M059J (cell line): ENCODE measurements at places on chromosomes 11 and 22.

GRCh38 chr11:116424615-116425261, 348.0 kb downstream of the BUD13 start:
- no peak for DNase-seq

DNA sequence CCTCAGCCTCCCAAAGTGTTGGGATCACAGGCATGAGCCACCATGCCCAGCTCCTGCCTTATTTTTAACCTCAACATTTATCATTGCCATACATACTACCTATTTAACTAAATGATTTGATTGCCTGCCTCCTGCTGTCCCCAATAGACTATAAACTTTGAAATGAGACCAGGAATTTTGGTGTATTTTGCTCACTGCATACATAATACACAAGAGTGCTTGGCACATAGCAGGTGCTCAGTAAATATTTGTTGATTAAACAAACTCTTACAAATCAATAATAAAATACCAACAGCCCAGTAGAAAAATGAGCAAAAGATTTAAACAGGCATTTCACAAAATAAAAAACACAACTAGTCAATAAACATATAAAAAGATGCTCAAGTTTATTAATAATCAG, 49.5 kb upstream of the PHF21A start:
- no peak for DNase-seq

DNA sequence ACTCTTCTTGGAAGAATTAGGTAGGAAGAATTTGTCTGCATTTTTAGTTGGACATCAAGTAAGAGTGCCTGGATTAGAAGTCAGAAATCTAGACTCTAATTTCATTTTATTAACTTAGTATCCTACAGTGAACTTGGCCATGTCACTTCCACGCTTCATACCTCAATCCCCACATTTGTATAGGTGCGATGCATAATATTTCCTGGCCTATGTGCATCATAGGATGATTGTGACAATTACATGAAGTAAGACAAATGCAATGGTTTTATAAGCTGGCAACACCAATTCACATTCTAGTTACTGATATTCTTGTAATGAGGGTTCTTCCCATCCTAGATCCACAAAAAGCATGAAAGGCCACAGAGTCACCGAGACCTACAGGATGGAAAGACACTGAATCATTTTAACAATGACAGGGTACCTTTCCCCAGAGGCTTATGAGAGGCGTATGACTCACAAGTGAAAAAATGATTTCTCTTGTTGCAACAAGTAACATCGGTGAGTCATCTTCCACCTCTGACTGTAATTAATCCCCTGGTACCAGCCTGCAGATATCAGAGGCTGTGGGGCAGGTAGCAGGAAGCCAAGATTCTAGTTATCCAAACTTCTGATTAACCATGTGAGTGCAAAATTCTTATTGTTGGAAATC, 56.0 kb upstream of the OR5AK2 start:
- peak; percentile 87 for DNase-seq

DNA sequence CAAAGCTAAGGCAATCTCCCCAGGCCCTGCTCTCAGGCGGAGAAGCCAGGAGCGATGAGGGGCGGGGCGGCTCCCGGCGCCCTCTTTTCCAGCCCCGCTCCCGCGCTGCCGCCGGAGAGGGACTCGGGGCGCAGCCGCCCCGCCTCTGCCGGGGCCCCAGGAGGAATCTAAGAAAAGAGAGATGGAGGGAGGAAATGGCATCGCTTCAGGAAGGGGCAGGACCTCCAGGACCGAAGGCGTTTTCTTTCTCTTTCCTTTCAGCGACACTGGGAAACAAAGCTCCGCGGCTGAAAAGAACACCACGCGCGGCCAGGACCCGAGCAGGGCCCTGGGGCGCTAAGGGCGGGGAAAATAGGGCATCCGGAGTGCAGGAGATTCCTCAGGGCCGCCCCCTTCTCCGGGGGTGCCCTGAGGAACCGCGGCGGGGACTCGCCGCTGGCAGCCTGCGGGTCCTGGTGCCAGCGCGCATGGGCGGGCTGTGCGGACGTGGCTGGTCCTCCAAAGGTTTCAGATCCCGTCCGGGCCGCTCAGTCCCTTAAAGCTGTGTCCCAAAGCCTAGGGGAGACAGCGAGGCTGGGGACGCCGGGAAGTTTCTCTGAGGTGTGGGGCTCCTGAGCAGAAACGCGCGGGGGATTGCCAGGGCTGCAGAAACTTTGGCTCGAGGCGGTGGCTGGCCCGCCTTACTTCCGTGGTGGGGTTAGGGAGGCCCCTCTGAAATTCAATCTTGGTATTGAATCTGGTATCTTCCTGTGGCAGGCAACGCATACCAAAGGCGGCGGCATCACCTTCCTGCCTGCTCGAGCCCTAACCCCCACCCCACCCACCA, 2.8 kb upstream of the BSX start:
- DNase-seq, result peak; percentile 53

GRCh38 chr22:48960576-48960975, 867.1 kb downstream of the BRD1 start:
- DNase-seq, result no peak

DNA sequence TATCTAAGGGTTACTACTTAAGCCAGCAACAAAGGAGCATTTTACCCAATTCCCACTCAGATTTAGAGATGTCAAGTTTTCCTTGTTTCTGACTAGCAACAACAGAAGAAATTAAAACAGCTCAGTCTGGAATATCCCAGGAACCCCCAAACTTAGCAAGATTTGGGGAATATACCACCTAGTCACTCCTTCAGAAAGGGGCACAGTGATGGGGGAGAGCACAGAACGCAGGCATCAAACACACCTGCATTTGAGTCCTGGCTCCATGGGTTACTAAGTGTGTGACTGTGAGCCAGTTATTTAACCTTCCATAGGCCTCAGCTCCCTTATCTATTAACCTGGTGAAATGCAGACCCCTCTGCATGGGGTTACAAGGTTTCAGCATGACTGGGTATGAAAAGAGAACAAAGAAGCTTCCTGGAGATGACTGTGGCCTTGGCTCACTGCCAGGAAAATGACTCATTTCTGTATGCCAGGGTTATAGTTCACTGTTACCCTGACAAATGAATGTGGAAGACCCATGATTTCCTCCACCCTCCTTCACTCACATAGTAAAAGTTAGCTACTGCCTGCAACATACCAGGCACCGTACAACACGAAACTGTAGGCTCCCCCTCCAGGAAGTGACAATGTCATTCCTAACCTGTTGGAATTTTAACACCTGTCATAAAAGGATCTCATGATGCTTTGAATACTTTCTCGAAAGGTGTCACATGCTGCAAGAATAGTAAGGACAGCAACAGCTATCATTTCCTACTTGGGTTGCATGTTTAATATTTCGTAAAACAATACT, 79.6 kb downstream of the ME3 start:
- peak; percentile 97 for DNase-seq

DNA sequence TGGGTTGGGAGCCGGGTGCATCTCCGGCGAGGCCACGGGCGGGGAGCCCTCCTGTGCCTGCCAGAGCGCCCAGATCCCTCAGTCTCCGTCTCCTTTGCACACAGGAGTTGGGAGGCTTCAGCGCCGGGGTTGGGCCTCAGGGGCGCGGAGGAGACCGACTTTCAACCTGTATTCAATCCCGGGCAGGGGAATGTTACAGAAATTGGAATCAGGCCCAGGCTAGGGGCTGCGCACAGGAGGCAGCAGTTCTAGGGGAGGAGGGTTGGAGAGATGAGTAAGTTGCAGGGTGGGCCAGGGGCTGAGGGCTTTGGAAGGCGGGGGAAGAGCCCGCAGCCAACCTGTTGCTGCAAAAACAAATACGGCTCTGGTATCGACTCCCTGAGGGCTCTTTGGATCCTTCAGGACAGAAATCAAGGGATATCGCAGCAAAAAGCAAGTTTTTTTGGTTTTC, 640 bp upstream of the KCNA4 start:
- DNase-seq, result no peak

DNA sequence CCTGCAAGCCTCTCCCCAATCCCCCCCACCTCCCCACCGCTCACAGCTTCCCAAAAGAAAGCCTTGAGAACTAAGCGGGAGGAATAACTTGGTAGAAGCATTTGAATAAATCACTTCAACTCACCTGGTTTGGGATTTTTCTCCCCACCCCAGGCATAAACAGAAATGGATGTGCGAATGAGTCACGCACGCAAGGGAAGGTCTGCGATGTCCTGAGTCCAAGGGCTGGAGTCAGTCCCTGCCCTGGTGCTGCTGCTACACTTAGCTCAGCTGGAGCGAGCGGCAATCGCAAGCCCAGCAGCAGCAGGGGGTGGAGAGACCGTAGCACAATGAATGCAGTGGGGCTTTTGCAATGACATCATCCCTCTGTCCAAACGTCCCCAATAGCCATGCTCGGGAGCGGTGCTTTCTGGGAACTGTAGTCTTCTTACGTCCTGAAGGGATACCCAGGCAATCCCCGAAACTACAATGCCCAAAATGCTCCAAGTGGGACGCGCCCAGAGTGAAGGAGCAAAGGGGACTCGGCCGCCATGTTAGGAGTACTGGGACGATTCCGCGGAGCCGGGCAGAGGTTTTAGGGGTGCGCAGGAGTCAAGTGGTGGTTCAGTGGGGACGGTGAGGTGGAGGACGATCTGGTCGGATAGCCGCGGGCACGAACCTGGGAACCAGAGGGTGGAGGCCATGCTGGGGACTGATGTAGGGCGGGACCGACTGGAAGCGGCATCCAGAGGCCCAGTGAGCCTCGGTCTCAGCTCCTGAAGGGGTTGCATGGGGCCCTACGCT, at the start of gene RAB30:
TSS of gene RAB30 (minus strand) at position 331 of the 783 bp plus-strand sequence. CDS start 74,581 bp downstream, outside the sequence.
- DNase-seq, result peak; percentile 100

DNA sequence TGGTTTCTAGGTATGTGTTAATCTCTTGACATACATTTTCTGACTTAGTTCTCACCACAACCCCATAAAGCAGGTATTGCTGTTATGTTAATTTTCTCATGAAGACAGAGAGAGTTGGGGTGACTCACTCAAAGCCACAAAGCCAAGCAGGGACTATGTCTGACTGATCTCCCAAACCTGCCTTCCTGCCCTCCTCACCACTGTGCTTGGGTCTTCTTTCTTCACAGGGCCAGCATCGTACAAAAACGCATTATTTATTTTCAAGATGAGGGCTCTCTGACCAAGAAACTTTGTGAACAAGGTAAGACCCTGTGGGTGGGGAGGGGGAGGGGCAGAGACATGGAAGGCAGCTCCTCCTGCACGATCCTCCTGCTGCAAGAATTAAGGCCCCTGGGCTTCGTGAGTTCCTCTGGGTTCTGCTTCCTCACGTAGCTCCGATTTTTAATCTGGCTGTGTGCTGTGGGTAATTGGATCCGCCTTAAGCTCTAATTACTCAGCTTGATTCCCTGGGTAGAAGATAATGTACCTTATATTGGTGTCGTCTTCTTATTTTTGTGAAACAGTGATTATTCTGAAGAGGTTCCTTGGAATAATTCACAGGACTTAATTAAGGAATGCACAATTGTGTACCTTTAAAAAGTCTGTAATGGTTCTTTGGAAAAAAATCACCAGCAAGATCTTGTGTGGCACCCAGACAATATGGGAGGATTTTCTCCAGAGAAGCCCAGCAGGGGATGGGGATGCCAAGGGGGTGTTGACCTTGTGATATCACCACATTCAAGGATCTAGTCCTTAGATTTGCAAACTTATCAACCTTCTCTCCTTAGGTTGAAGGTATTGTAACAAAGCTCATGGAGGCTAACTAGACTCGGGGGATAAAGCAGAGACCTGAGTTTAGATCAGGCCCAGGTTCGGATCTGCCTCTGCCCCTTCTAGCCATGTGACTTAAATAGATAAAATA, 112.9 kb downstream of the SPON1 start:
- peak; percentile 63 for DNase-seq

DNA sequence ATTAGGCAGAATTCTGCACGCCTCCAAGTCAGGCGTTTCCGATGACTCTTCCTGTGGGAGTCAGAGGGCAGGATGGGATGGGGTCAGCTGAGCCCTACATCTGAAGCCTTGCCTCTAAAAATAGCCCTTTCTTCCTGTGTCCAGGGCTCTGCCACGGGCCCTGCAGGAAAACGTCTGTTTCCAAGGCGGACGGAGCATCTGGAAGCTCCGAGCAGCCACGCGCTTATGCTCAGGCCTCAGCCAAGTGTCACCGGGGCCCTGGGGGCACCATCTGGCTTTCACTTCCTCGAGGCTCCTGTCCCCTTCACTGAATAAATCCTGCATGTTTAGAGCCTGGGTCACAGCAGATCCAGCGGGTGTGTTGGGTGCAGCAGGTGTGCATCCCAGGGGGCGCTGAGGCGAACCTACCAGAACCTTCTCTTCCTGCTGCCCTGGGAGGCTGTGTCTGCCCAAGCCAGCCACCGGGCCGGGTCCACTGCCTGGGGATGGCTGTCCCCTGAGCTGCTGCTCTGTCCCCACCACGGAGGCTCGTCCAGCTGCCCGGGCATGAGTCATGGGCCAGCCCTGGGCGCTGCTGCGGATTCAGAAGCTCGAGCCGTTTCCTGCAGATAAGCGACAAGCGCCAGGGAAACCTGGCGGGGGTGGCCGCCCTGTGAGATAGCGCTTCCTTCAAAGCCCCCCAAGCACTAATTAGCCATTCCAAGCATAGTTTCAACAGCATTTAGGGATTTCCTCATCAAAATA, 32.0 kb upstream of the LINC01488 start:
- DNase-seq, result no peak

GRCh38 chr22:17761138-17761488, 13.2 kb downstream of the BID start:
- DNase-seq, result no peak

DNA sequence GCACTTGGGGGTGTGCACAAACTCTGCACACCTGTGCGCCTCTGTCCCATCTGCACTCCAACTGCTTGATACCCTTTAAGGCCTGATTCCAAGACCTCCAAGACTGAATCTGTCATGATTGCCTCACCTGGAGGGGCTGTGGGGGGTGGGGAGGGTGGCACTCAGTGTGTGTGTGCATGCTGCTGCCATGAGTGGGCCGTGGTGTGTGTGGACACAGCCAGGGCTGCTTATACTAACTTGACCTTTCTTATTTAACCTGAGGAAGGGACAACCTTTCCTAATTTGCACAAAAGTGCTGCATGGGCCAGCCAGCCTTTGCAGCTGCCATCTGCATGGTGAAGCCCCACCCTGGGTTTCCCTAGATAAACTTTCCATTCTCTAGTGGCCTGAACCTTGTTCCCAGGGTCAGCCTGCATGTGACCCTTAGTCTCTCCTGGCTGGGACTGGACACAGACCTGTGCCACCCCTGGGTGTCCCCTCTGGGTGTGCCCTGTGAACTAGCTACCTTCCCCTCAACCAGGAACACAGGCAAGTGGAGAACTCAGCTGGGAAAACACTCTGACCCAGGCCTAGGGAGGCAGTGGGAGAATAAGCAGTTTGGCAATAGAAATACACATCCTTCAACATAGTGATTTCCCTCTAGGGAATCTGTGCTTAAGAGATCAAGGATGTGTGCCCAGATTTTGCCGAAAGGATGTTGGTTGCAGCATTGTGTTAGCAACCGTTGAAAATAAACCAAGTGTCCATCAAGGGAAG, 45.4 kb upstream of the DKK3 start:
- DNase-seq, result peak; percentile 74

DNA sequence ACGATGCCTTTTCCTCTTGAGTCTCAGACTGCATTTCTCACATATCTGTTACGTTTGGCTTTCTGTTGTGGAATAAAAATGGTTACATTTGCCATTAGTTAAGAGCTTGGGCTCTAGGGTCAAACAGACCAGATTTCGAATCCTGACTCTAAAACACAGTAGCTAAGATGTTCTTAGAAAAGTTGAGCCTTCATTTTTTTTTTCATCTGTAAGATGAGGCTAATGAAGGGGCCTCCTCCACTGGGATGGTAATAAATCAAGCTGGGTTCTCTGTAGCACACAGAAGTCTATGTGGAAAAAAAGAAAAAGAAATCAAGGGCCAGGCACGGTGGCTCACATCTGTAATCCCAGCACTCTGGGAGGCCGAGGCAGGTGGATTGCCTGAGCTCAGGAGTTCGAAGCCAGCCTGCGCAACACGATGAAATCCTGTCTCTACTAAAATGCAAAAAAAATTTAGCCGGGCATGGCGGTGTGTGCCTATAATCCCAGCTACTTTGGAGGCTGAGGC, 49.9 kb upstream of the CAPRIN1 start:
- no peak for DNase-seq
